ENCODE measurements at places on chromosomes 3 and 15.

GRCh38 chr3:44011680-44012079, 230.0 kb upstream of the TOPAZ1 start:
- DNase-seq: no peak

- DNase-seq: peak; percentile 78
Observed at GRCh38 chr15:93028632-93029213, 60.3 kb downstream of the RGMA start.

GRCh38 chr3:145623349-145623748, 537.6 kb downstream of the PLOD2 start:
- DNase-seq: no peak

DNA sequence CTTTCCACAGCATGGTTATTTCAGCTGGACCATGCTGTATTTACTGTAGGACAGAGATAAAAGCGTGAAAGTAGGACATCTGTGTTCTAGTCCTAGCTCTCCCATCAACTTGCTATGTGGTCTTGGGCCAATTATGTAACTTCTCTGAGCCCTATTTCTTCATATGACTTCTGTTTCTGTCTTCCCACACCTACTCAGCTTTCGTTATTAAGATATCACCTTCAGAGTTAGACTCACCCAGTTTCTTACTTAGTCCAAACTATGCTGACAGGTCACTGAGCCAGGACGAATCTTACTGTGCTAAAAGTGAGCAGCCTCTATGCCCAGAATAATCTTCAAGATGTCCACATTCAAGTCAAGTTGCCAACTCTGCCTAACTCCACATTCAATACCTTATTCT, 283.7 kb downstream of the IL5RA start:
- no peak for DNase-seq

DNA sequence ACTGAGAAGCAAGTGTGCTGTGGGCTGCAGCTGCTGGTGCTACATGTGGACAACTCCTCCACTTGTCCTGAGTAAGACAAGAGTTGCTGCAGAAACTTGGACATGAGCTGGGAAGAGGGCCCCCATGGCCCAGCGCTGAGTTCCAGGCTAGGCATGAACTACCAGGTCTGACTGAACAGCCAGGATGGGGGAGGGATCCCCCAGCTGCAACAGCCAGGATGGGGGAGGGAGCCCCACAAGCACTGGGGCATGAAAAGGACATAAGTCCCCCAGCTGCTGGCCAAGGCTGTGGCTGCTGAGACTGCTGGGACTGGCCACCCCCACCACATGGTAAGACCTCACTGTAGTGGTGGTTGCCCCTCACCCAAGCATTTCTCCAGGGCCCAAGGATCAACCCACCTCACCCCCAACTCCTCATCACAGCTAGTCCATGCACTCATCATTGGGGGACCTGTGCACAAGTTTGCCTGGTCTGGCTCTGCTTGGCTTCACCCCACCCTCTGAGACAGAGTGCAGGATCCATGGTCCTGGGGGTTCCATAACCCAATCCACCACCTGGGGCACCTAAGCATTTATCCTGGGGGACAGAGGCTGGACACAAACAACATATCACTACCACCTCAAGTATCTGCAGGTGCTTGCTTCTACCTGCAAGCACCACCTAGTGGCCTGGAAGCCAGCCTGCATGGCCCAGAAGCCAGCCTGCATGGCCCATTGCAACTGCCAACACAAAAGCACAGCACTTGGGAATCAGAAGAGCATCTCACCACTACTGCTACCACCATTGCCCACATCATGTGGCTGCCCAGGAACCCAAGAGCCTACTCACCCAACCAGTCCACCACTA, 84.5 kb upstream of the STT3B start:
- DNase-seq: no peak

GRCh38 chr3:72158639-72159326, 373.8 kb upstream of the PROK2 start:
- no peak for DNase-seq

GRCh38 chr3:33758864-33759263, 39.6 kb upstream of the PDCD6IP start:
- DNase-seq: peak; percentile 35

- no peak for DNase-seq
Observed at GRCh38 chr3:45795882-45796765, at the start of gene SLC6A20. SLC6A20 (minus strand) TSS chr3:45796536; CDS start chr3:45796419, 117 bp downstream.

DNA sequence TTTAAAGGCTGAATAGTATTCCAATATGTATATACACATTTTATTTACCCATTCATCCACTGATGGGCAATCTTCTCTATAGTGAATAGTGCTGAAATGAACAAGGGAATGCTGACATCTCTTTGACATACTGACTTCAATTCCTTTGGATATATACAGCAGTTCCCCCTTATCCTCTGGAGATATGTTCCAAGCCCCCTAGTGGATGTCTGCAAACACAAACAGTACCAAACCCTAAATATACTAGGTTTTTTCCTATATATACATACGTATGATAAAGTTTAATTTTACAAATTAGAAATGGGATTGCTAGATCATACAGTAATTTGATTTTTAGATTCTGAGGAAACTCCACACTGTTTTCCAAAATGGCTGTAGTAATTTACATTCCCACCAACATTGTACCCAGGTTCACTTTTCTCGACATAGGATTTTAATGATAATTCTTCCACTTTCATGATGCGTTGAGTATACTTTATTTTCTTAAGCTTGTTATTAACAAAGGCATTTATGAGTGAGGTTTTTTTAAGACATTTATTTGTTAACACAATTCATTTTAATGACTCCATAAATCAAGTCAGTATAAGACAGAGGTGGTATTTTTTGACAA, 38.2 kb downstream of the VPS13C start:
- DNase-seq: peak; percentile 1

DNA sequence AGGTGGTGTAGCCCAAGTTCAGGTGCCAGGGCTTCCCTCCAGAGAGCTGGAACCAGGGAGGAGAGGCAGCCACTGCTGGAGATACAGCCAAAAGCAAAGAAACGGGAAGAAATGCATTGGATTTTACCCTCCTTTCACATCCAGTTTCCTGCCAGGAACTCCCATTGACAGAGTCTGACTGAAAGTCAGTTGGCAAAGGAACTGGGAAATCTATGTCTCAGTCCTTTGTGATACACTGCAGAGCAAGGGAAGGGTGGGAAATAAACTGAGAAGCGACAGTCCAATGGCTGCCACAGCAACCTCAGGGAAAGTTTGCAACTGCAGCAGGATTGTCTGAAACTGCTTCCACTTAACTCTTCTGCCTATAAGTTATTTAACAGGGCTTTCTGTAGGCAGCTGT, 142.6 kb downstream of the SATB1 start:
- DNase-seq: no peak

GRCh38 chr3:33897306-33897705, 98.9 kb downstream of the PDCD6IP start:
- DNase-seq: no peak

DNA sequence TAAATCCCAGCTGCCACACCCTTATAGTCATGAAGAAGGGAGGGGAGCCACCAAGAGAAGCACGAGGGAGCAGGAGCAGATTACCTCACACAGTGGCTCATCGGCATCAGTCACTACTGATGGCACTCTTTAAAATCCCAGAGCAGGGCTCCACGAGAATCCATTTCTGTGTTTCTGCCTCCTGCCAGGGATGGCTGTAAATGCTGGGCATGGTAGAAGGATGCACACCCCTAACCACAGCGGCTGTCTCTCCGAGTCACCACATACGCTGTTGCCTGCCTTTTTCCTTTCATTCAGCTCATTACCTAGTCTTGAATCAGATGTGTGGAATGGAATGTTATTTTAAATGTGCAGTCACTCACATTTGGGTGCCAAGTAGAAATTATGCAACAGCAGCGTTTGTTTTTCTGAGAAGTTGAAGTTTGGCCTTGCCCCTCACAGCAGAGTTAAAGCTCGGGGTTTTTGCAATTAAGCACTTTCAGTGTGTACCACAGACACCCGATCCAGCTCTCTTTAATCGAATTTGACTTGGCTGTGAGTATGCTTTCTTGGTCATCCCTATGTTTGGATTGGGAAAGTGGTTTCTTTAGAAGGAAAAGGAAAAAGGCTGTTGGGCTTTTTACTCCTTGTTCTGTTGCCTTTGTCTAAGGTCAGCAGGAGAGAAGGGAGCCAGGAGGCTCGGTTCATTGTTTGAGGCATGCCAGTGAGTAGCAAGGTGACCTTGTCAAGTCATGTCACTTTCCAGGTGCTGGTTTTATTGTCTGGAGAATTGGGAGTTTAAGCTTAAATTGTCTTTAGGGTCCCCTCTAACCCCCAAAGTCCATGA, 284.2 kb upstream of the TPM1 start:
- DNase-seq: peak; percentile 96
